ENCODE measurements at places on chromosomes 3 and 15. TPM values are rescaled to one million over a fixed set of nuclear protein-coding genes. Genes with fewer than 3 reads are reported as not detected.

GRCh38 chr3:128775906-128776542 is 50.0 kb downstream of the RAB7A start:
- no peak for DNase-seq

- DNase-seq = no peak
These were observed 879.9 kb downstream of the TUSC7 start for GRCh38 chr3:117589454-117589853.

GRCh38 chr15:71333839-71334238 is 218.6 kb downstream of the THSD4 start:
- no peak for DNase-seq

- DNase-seq = no peak
These were observed 85.1 kb upstream of the TSEN2 start for GRCh38 chr3:12399226-12399625.

- no peak for DNase-seq
These were observed 118.1 kb downstream of the AGBL1 start for GRCh38 chr15:86197770-86198169.

DNA sequence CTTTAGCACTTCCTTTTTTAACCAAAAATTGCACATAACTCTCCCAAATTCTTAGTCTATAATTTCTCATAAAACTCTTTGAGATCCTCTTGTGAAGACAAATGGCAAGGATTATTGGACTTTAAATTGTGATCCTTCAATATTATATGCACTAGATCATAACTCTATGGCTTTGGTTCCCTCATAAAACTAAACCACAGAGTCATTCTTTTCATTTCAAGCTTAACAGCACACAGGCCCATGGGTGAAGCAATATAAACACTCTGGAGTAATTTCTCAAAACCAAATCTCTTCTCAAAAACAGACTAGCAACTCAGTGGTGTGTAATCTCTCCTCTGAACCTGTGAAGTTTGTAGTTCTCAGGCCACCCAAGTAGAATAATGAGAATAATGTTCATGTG is 171.0 kb upstream of the NECTIN3 start:
- DNase-seq = no peak

Gene MUSTN1
- 1.5 TPM for total RNA-seq

DNA sequence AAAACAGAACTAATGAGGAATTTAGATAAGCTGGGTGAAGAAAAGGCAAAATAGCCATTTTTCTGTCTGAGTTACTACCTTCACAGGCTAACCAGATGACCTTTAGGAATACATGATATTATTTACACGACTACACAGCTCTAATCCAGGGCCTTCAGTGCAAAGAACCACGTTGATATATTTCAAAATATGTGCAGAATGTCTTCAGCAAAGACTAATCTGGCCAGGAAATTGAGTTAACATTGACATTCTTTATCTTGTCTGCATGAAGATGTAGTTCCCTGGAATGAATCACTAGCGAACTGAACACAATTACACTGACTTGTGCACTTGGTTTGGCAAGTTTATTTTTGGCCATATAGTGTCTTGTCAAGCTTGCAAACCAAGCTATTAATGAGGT is 41.5 kb downstream of the PDHB start:
- DNase-seq = no peak

DNA sequence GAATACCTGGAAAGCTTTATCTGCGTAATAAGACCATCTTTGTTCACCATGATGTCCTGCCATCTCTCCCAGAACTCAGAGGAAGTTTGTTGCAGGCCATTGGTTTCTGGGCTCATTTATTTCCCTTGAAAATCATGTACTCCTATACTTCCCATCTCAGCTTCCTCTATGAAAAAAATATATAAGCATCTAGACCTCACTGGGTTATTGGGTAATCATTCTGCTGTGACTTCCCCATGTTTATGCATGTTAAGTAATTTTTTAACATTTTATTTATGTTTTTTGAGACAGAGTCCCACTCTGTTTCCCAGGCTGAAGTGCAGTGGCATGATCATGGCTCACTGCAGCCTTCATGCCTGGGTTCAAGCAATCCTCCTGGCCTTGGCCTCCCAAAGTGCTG is 184.5 kb downstream of the ZPLD1 start:
- DNase-seq = no peak

Gene MNS1
- total RNA-seq = 0.23 TPM

Gene CP
- total RNA-seq = not detected

Gene ATP13A4
- 1.8 TPM for total RNA-seq

DNA sequence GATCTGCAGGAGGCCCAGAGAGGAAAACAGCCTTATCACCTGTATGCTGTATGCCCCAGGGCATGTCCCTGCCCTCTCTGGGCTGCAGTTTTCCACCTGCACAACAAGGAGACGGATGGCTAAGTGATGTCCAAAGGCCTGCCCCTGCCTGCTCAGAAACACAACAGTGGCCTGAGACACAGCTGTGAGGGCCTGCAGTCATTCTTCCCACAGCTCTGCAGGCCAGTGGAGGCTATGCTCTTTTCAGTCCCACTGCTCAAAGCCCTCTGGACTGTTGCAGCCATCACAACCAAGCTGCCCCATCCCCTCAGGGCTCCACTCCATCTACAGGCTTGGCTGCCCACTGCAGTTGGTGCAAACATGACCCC is 5.2 kb upstream of the TBC1D2B start:
- DNase-seq = no peak

DNA sequence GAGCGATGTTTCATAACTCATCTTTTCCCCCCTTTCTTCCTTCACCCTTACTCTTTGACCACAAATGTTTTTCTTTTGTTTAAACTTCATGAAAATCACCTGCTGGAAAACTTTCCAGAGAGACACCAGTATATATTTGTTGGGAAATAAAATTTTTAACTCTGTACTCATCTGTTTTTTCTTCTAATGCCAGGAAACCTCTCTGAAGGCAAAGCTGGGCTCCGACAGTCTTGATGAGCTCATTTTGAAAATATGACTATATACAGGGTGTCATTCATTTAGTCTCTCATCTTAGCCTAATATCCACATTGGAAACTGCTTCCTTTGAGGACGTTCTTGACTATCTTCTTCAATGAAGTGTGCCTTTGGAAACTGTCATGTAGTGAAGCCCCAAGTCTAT is 339.6 kb upstream of the ROBO2 start:
- DNase-seq = no peak

Gene SLC38A3
- not detected for total RNA-seq

DNA sequence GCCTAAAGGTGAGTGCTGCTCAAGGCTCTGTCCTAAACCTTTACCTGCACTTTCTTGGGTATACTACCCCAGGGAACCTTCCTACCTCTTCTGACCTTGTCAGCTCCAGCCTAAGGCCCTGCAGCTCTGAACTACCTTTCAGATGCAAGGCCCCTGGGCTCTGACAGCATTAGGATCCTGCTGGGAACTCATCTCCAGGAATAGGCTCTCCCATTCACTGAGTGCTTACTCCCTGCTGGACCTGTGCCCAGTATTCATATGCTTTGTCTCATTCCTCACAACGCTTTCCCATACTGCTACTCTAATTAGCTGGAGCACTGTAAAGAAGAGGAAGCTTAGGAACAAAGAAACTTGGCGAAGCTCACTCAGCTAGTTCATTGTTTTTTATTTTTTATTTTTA is 53.8 kb upstream of the RAB6B start:
- DNase-seq = no peak

DNA sequence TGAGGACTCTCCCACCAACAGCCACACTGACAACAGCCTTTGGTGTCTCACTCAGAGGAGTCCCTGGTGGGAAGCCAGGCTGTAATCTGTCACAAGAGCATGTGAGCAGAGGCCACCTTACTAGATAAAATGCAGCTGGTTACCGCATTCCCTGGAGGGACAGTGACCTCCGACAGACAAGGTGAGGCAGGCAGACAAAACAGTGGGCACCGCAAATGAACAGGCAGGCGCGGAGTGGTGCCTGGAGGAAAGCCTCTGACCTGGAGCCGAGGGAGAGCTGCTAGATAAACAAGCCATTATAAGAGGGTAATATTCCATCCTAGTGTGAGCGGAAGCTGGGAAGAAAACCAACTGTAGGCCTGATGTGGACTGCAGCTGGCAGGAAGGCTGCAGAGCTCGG is 736.4 kb downstream of the FHIT start:
- no peak for DNase-seq

- no peak for DNase-seq
These were observed 34.5 kb downstream of the ZBTB11 start for GRCh38 chr3:101642441-101642840.

DNA sequence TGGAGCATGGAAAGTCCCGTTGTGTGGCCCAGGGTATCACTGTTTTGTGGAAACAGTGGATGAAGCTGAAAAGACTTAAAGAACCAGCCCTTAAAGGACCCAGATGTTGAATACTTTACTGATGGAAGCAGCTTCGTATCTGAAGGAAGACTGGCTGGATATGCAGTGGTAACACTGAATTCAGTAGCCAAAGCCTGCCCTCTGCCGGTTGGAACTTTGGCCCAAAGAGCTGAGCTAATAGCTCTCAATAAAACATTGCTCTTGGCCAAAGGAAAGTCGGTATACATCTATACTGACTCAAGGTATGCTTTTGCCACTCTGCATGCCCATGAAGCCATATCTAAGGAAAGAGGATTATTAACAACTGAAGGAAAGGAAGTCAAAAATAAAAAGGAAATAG is 885.4 kb downstream of the PDCD6IP start:
- DNase-seq = peak; percentile 48

- no peak for DNase-seq
These were observed 52.0 kb upstream of the CORO2B start for GRCh38 chr15:68526784-68527183.

GRCh38 chr3:99925584-99926230 is 108.0 kb downstream of the CMSS1 start:
- no peak for DNase-seq

- no peak for DNase-seq
These were observed 142.7 kb downstream of the THRB start for GRCh38 chr3:24351779-24352469.

GRCh38 chr3:126129398-126129891 is 45.5 kb upstream of the SLC41A3 start:
- no peak for DNase-seq

Gene SLC24A5
- total RNA-seq = not detected

DNA sequence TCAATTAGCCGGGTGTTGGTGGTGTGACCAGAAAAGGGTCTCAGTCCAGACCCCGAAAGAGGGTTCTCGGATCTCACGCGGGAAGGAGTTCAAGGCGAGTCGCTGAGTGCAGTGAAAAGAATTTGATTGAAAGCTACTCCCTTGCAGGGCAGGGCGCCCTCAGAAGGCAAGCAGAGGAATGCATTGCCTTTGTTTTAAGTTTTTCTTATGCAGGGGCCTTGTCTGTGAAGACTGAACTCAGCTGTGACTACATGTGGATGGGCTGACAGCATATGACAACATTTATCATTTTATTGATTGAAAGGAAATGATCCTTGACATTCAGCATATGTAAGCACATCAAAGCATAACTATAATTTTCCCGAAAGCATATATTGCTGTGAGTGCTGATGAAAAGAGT is 11.8 kb downstream of the CPN2 start:
- no peak for DNase-seq

DNA sequence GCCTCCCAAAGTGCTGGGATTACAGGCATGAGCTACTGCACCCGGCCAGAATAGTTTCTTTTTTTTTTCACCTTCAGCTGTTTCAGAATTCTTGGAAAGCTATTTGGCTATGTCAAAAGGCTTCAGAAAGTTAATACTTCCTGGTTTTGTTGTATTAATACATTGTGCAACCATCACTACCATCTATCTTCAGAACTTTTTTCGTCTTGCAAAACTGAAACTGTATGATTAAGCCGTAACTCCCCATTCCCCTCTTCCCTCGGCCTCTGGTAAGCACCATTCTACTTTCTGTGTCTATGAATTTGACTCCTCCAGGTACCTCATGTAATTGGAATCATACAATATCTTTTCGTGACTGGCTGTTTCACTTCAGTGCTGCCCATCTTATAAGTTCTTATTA is 5.2 kb upstream of the NOX5 start:
- no peak for DNase-seq

DNA sequence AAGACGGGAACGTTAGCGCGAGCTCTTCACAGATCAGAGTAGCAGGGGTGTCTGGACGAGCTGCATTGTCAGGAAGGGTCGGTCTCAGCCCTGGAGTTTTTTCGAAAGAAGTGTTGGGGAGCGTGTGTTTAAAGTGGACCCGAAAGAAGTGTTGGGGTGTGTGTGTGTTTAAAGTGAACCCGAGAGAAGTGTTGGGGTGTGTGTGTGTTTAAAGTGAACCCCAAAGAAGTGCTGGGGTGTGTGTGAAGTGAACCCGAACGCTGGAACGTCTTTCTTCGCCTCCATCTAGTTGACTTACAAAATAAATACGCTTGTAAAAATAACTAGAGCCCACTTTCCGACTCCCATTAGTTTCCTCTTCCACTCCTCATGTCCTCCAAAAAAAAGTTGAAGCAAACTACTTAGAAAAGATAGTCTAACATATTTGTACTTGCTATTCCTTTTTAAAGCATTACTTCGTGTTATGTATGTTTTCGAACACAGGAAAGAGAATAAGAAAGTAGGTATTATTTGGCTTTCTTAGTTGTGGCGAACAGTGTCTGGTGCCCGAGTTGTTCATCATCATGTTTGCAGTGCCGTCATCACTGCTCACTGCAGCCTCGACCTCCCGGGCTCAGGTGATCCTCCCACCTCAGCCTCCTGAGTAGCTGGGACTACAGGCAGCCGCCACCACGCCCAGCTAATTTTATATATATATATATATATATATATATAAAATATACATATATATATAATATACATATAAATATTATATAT is 1.0 kb downstream of the LRCH3 start:
- peak; percentile 59 for DNase-seq

DNA sequence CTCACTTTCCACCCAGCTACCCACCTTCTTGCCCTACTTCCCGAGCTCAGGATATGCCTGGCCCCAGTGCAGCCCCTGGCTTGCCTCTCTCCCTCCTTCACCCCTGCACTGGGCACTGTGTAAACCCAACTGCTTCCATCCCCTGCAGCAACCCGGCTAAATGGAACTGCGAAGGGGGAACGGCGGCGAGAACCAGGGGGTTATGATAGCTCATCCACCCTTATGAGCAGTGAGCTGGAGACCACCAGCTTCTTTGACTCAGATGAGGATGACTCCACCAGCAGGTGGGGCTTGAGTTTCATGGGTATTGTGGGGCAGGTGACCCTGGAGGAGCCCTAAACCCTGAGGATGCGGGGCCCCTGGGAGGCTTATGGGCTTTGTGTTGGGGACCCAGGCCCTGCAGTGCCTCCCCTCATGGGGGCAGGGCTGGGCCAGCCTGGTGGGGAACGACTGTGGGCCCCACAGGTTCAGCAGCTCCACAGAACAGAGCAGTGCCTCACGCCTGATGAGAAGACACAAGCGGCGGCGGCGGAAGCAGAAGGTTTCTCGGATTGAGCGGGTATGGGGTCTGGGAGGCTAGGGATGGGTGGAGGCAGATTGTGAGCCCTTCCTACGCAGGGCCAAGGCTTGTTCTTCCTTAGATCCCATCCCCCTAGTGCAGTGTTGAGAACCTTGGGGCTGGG is 9.6 kb downstream of the DVL3 start:
- DNase-seq = no peak

Gene CCR3
- 0.37 TPM for total RNA-seq
